ENCODE measurements at places on chromosomes 1 and 21. TPM values are rescaled to one million over a fixed set of nuclear protein-coding genes. Genes with fewer than 3 reads are reported as not detected.

GRCh38 chr1:183604815-183605214 lies 14.6 kb upstream of the NCF2 start:
- H3K36me3 ChIP-seq = no peaks in the 10 kb centered on the region
- peak overlapping the region; percentile 60 for H3K27ac ChIP-seq
- H3K27me3 ChIP-seq = no peaks in the 10 kb centered on the region
- no peak overlapping the region for H3K4me3 ChIP-seq
- H3K4me1 ChIP-seq = peaks cover 13% of the 10 kb centered on the region

RGS13 gene
- total RNA-seq = not detected

LCE1E gene
- total RNA-seq = not detected

DNA sequence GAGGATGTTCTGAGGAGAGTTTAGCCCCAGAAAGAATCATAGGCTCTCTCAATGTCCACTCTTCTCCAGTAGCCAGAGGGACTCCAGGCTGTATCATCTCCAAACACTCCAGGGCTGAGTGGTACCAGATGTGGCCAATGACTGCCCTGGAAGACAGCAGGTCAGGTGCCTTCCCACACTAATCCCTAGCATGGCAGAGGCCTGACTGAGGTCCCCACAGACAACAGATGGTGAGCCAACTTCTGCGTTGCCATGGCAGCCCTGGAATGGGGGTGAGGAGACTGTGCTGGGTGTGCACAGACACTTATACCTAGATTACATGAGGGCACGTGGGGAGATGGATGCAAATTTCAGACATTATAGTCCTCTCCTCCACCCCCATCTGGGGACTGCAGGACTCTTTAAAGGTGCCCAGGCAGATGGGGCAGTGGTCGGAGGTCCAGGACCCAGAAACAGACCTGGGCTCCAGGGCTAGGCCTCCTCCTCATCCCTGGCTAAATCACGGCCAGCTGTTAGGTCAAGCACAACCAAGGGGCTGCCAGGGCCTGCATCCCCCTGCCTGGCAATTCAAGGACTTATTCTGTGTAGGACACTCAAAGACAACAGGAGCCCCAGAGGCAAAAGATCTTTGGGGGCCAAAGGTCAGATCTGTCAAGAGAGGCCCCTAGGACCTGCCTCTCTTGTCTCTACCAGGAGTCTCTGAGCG lies 42.9 kb downstream of the CAMK2N1 start:
- H3K27me3 ChIP-seq = no peaks in the 10 kb centered on the region
- H3K4me3 ChIP-seq = no peak overlapping the region
- H3K36me3 ChIP-seq = no peaks in the 10 kb centered on the region

GRCh38 chr1:219066631-219067349 lies 106.9 kb upstream of the LYPLAL1 start:
- no peak overlapping the region for H3K4me3 ChIP-seq
- DNase-seq = peak; percentile 68
- no peak overlapping the region for H3K27ac ChIP-seq

GBP4 gene
- 10.5 TPM for total RNA-seq

DNA sequence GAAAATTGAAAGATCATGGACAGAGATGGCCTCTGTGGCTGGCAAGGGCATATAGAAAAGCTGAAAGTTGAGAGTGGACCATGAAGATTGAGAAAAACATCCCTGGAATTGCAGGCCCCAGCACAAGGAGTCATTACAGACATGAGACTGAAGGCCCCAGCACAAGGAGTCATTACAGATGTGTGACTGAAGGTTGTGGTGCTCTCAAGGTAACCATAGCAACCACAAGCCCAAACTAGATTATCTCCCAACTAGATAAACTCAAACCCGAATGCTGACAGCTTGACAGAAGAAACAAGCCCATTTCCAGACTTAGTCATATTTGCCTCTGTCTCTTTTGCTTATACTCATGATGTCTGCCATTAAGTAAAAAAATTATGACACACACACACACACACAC lies 1252.1 kb upstream of the ADGRL4 start:
- no peaks in the 10 kb centered on the region for H3K4me1 ChIP-seq
- DNase-seq = no peak
- no peaks in the 10 kb centered on the region for H3K36me3 ChIP-seq

DNA sequence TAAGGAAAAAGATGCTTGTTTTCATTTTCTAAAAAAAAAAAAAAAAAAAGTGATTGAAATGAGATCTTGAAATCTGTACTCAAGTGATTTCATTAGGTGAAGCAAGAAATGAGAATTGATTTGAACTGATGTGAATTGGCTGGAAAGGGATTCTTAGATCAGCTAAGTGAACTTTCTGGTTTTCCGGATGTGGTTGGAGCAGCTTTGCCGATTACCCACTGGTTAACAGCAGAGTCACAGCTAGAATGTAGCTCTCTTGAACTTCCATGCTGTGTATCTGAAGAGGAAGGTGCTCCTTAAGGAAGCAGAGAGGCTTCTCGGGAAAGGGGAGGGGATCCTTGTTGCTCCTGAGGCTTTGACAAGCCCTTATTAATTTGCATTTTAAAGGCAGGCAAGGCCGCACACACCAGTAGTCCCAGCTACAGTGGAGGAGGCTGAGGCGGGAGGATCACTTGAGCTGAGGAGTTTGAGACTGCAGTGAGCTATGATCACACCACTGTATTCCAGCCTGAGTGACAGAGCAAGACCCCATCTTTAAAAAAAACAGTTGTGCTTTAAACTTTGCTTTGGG lies 28.7 kb upstream of the PWP2 start:
- no peaks in the 10 kb centered on the region for H3K27me3 ChIP-seq
- H3K4me1 ChIP-seq = peaks cover 13% of the 10 kb centered on the region
- H3K4me3 ChIP-seq = no peak overlapping the region
- no peak overlapping the region for H3K27ac ChIP-seq
- no peak for DNase-seq
- peaks cover 19% of the 10 kb centered on the region for H3K36me3 ChIP-seq

IGFN1 gene
- 0.55 TPM for total RNA-seq

LIPI gene
- total RNA-seq = not detected

DNA sequence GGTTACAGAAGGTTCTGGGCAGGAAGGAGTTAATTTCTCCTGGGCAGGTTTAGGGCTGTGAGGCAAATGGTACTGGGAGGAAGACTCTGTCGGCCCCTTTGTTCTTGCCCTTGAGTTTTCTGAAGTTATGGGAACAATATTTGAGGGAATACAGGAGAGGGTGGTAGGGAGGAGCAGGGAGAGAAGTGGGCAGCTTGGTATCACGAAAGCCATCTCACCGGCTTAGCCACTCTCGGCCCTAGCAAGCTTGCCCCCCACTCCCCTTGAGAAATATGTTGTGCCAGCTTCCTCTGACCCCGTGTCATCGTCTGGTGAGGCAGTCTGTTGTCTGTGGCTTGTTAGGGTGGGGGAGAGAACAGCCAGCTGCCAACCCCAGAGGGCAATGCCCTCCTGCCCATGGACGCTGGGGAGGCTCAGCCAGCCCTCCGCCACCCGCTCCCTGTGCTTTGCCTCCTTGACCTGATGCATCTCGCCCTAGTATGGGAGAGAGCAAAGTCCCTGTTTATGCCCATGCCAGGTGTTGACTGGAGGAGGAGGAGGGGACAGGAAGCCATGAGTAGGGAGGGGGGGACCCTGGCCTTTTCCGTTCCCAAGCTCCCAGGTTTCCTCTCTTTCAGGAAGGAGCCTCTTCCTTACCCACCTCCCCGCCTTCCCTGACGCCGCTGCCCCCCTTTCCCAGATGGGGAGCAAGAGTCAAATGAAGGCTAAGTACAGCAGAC lies 1.2 kb downstream of the EFNA1 start:
- H3K4me1 ChIP-seq = peaks cover 60% of the 10 kb centered on the region
- H3K27ac ChIP-seq = peak overlapping the region; percentile 93
- peak overlapping the region; percentile 73 for H3K4me3 ChIP-seq
- peaks cover 37% of the 10 kb centered on the region for H3K27me3 ChIP-seq

GRCh38 chr1:171901245-171901644 lies 59.9 kb downstream of the DNM3 start:
- no peak overlapping the region for H3K27ac ChIP-seq
- no peaks in the 10 kb centered on the region for H3K36me3 ChIP-seq
- H3K4me1 ChIP-seq = no peaks in the 10 kb centered on the region
- DNase-seq = no peak
- H3K27me3 ChIP-seq = no peaks in the 10 kb centered on the region

- H3K27ac ChIP-seq = peak overlapping the region; percentile 13
- DNase-seq = no peak
- peaks cover 37% of the 10 kb centered on the region for H3K4me1 ChIP-seq
- H3K4me3 ChIP-seq = no peak overlapping the region
These were observed 1.2 kb upstream of the FAM43B start for GRCh38 chr1:20551161-20551560.

DNA sequence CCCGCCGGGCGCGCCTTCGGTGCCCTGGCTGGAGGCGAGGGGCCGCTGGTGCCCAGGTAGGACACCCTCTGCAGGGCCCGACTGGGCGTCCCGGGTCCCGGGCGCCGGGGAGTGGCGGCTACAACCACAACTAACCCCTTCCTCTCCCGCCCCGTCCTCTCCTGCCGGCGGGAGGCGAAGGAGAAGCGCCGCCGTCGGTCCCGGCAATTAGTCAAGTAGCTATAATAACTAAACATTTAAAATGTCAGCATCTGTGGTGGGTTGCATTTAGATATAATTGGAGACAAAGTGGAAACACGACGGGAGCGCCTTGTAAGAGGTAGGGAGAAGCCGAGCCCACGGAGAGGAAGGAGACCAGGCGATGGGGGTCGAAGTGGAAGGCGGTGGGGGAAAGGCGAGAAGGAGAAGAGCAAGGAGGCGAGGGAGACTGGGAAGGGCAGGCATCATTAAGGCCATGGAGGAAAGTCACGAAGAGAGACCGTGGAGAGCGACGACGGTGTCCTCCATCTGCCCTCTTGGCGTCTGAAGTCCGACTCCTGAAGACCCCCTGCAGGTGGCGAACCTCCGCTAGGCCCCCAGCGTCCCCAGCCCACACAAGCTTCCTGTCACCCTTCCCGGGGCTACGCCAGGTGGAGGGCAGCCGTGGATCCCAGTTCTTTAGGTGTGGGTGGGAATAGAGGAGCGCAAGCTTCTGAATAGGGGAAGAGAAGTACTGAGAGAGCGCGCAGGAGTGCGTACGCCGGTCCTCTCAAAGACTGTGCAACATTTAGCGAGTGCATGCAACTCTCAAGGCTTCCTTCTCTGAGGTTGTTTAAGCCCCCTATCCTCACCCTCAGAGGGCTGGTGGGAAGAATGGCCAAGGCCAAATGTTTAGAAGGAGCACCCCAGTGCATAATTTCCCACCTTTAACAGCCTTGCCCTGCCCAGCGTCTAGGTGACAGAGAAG lies 1.6 kb downstream of the CNIH3 start:
- no peaks in the 10 kb centered on the region for H3K36me3 ChIP-seq
- peaks cover 53% of the 10 kb centered on the region for H3K27me3 ChIP-seq
- no peak overlapping the region for H3K27ac ChIP-seq
- peaks cover 28% of the 10 kb centered on the region for H3K4me1 ChIP-seq
- H3K4me3 ChIP-seq = peak overlapping the region; percentile 67

GRCh38 chr1:59453297-59453968 lies 156.5 kb downstream of the FGGY start:
- no peak overlapping the region for H3K27ac ChIP-seq
- no peak for DNase-seq
- H3K27me3 ChIP-seq = no peaks in the 10 kb centered on the region
- no peak overlapping the region for H3K4me3 ChIP-seq
- no peaks in the 10 kb centered on the region for H3K36me3 ChIP-seq

FTCD gene
- not detected for total RNA-seq

GRCh38 chr1:105100102-105100501 lies 1350.4 kb downstream of the AMY1C start:
- no peaks in the 10 kb centered on the region for H3K36me3 ChIP-seq
- no peaks in the 10 kb centered on the region for H3K27me3 ChIP-seq
- no peak overlapping the region for H3K4me3 ChIP-seq
- H3K27ac ChIP-seq = no peak overlapping the region

DNA sequence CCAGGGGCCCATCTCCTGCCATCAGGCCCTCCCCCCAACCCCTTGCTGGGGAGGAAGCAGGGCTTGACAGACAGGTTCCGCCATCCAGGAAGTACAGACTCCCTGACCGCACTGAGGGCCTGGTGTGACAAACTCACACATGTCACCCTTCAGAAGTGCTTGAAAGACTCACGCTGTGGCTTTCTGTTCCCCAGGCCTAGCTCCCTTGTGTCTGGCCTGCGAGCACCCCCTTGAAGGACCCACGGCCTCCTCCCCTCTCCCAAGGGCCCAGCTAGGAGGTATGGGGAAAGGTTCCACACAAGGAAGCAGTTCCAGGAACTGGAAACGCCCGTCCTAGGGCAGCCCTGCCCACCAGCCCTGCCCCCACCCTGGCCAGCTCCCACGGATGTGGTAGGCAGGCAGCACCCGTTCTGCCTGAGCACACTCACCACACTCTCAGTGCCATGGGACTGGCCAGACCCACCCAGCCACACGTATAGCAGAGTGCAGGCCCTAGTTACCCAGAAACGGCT lies 26.7 kb downstream of the SLC2A1 start:
- H3K27ac ChIP-seq = peak overlapping the region; percentile 91
- H3K4me1 ChIP-seq = peaks cover 36% of the 10 kb centered on the region
- DNase-seq = peak; percentile 91

DNA sequence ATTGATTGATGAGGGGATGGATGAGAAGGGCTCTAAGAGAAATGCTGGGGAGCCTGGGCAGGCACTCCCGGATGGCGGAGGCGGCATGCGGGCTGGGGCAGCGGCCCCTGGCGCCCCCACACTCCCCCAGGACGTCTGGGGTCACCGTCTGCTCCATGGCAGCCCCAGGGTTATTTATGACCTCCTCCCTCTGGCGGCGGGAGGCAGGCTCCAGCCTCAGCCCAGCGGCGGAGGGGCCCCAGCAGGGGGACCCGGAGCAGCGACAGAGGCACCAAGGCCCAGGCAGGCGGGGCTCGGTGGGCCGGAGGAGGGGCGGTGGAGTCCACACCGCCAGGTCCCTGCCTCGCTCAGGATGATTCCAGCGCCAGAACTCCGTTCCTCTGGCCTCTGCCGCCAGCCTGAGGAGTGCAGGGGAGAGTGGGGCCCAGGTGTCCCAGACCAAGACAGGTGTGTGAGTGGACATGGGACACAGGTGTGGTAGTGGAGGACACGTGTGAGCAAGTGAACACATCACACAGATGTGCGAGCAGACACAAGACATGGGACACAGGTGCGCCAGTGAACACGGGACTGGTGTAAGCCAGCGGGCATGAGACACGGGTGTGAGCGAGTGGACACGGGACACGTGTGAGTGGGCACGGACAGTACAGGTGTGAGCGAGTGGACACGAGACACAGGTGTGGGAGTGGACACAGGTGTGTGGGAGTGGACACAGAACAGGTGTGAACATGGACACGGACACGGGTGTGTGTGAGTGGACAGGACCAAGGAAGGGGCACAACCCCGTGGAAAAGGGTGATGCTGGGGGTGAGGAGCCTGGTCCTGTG lies 2.5 kb upstream of the SAMD11 start:
- peak; percentile 93 for DNase-seq
- no peaks in the 10 kb centered on the region for H3K27me3 ChIP-seq
- no peaks in the 10 kb centered on the region for H3K36me3 ChIP-seq
- peaks cover 74% of the 10 kb centered on the region for H3K4me1 ChIP-seq
- no peak overlapping the region for H3K27ac ChIP-seq

GRCh38 chr1:241934201-241934848 lies 23.2 kb upstream of the BECN2 start:
- no peaks in the 10 kb centered on the region for H3K27me3 ChIP-seq
- H3K27ac ChIP-seq = no peak overlapping the region
- no peaks in the 10 kb centered on the region for H3K36me3 ChIP-seq
- H3K4me1 ChIP-seq = peaks cover 8% of the 10 kb centered on the region
- no peak for DNase-seq
- H3K4me3 ChIP-seq = no peak overlapping the region

MAB21L3 gene
- not detected for total RNA-seq
